Sciatic nerve (tissue), 2 donors: ENCODE measurements at places on chromosomes 13 and 19. TPM values are rescaled to one million over a fixed set of nuclear protein-coding genes. Genes with fewer than 3 reads are reported as not detected.

- no peak for DNase-seq
Observed at GRCh38 chr13:110560601-110561343, 750 bp downstream of the RAB20 start.

DNA sequence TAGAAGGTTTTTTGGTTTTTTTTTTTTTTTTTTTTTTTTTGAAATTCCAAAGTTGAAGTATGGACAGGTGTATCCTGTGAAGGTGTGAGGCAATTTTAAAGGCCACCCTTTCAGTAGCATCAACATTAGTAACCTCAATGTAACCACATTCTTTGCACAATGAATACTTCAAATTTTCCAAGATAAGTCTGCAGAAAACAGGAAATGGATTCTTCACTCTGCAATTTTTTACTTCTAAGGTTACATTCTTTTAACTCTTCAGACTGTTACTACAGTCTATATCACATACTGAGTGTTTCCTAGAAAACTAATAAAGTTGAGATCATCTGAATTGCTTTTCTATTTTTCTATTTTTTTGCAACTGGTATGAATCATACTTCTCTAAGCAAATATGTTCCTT lies 569.0 kb upstream of the GPC6 start:
- no peak for DNase-seq

GRCh38 chr13:41919741-41920487 lies 41.0 kb downstream of the VWA8 start:
- no peak for DNase-seq

GRCh38 chr13:107721125-107721869 lies 494.0 kb downstream of the LIG4 start:
- DNase-seq: no peak

- DNase-seq: no peak
Observed at GRCh38 chr13:26011996-26012821, 39.6 kb downstream of the SHISA2 start.

DNA sequence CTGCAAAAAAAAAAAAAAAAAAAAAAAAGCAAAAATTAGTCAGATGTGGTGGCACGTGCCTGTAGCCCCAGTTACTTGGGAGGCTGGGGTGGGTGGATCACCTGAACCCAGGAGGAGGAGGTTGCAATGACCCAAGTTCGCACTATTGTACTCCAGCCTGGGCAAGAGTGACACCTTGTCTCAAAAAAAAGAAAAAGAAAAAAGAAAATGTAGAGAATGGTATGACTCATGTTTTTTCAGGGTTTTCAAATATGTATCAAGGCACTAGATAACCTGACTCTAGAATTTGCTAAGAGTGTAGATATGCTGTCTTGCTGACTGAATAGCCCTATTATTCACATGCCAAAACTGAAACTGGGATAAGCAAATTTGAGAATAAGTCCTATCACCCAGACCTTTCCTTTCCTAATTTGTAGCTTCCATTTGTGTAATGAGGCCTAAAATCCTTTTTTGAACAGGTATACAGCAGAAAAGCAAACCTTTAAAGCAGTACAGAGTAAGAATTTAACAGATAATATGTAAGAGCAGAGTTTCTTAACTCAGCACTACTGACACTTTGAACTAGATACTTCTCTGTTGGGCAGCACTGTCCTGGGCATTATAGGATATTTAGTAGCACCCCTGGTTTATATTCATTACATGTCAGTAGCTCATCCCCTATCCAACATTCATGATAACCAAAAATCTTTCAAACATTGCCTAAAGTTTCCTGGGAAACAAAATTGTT lies 108.6 kb downstream of the ELF1 start:
- DNase-seq: no peak

DNA sequence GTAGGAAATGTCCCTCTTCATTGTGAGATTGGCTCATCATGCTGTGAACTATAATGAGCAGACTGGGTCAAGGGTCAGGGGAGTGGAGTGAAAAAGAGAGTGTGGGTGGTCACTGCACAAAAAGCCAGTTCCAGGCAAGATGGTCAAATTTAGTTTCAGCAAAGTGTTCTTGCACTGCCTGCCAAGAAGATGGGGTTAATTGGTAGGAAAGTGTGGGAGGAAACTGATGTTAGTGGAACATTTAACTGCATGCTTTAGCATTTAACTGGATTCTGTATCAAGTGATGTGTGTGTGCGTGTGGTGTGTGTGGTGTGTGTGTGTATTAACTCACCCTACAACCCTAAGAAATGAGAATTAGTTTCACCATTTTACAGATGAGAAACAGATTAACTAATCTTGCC lies 131.6 kb downstream of the COG6 start:
- DNase-seq: no peak

DNA sequence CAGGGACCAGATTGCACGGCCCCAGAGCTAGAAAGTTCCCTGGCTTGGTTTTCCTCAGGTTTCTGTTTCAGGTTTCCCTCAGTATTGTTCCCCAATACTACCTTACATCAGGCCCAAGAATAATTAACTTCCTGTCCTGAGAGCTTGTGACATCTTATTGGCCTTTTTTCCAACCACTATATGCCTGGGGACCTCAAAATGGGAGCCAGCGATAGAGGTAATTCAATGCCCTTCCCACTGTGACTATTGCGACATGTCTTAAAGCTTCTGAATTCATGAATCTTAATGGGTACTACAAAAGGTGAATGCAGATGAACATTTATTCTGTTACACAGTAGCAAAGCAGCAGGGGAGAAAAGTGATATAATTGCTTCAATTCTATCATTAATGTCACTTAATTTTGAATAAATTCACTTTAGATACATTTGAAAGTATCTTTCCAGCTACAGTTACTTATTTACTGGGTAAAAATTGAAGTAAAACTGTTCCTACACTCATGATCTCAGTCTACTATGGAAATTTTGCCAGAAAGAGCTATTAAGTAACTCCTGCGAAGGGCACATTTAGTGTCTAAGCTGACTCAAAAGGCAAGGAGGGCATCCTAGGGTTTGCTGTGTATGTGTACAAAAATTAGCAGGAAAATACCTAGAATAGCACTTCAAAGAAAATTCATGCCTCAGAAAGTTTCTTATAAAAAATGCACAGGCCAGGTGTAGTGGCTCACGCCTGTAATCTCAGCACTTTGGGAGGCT lies 4.1 kb downstream of the CRYL1 start:
- no peak for DNase-seq

DNA sequence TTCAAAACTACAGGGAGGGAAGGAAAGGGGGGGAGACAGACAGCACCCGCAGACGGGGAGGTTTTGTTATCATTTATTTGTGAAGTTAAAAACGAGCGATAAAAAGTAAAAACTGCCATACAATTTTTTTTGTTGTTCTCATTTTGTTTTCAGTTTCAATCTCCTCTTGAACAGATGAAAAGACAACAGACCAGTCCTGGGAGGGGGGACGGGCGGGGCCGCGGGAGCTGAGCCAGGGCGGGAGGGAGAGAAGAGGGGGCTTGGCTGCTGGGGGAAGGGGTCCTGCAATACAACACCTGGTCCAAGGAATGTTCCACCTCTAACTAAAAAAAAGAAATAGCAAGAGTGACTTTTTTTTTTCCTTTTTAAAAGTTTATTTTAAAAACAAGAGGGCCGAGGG lies 11.3 kb downstream of the KHSRP start:
- no peak for DNase-seq

Gene ZSCAN5A
- total RNA-seq: 12.3 TPM
